Frontal cortex (tissue), 4 donors: ENCODE measurements at places on chromosomes 13 and 19. TPM values are rescaled to one million over a fixed set of nuclear protein-coding genes. Genes with fewer than 3 reads are reported as not detected.

DNA sequence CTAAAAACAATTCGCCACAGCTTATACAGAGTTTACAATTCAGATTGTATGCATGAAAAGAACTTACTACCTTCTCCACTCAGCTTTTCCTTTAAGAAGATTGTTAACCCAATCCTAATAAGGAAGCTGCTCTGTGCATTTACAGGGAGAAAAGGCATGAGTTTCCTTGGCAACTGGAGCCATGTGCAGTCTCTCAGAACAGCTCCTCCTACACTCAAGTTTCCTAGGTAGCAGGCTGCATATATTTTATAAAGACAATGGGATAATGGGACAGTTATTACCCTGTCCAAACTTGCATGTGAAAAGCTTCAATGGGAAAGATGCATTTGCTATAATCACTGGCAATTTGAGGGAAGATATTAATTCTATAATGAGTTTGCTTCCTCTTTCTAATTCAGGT is 125.5 kb upstream of the TRPC4 start:
- no peak for DNase-seq

GRCh38 chr19:55119053-55119452 is 1.6 kb upstream of the PPP1R12C start:
- DNase-seq, result no peak

GRCh38 chr19:35075202-35076025 is 33.9 kb downstream of the HPN start:
- no peak for DNase-seq

The SLC10A2 gene
- total RNA-seq, result under 0.01 TPM

The SIGLEC8 gene
- total RNA-seq, result 0.82 TPM

- DNase-seq, result no peak
Measured at GRCh38 chr13:43057653-43058317, 34.4 kb downstream of the DNAJC15 start.

- DNase-seq, result no peak
Measured at GRCh38 chr13:45817833-45818232, 33.7 kb downstream of the SIAH3 start.

DNA sequence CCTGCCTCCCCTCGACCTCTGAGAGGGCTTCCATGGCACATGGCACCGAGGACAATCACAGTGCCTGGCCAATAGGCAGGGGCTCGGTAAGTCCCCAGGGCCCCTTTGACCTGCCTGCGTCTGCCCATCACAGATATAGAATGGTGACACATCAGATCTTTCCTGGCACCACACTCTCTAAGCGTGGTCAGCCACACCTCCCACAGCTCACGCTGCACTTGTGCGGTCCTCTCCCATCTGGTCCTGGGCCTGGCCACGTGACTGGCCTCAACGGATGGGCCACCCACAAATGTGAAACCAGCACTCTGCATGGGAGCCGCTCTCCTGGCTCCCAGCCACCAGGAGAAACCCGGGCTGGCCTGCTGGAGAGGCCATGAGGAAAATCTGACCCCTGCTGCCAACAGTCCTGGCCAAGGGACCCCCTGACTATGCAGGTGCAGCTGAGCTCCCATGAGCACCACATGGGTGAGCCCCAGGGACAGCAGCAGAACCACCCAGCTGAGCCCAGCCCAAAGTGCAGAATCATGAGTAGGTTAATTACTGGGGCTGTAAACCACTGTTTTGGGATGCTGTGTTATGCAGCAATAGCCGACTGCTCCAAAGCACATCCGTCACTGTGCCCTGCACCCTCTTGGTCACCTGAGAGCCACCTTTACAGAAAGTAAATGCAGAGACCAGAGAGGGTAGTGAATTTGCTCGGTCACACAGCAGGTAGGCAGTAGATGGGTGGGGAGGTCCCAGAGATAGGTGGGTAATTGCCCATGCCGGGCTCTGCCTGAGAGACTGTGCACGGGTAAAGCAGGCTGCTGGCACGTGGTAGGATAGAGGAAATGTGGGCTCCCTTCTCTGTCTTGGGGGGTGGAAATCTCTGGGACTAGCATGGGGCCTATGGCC is 9.7 kb upstream of the MEF2B start:
- no peak for DNase-seq

DNA sequence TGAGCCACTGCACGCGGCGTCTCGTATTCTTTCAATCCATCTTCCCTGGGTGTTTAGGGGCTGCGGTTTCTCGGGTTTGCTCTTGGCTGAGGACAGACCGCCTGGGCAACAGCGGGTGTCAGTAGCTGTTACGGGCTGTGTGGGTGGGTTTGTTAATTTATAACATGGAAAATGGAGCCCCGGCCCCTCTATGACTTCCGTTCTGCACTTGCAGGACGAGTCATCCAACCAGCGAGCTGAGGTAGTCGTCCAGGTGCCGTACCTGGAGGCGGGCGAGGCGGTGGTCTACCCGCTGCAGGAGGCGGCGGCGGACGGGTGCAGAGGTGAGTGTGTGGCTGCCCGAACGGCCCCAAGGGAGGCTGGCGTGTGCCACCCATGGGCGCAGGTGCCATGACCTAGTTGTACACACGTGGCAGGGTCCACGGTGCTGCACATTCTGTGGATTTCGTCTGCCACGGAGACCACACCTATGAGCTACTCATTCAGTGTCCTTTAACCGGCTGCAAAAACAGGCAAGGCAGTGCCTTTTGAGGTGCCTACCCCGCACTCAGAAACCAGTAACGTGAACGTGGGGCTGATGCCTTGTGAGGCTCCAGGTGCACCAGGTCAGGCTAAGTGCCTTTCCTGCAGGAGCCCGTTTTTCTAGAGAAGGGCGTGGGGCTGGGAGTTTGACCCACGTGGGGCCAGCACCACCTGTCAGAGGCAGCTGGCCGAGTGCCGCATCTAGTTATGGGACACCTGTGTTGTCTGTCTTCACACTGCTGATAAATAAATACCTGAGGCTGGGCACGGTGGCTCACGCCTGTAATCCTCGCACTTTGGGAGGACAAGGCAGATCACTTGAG is 10.9 kb downstream of the POLR2E start:
- DNase-seq, result no peak

DNA sequence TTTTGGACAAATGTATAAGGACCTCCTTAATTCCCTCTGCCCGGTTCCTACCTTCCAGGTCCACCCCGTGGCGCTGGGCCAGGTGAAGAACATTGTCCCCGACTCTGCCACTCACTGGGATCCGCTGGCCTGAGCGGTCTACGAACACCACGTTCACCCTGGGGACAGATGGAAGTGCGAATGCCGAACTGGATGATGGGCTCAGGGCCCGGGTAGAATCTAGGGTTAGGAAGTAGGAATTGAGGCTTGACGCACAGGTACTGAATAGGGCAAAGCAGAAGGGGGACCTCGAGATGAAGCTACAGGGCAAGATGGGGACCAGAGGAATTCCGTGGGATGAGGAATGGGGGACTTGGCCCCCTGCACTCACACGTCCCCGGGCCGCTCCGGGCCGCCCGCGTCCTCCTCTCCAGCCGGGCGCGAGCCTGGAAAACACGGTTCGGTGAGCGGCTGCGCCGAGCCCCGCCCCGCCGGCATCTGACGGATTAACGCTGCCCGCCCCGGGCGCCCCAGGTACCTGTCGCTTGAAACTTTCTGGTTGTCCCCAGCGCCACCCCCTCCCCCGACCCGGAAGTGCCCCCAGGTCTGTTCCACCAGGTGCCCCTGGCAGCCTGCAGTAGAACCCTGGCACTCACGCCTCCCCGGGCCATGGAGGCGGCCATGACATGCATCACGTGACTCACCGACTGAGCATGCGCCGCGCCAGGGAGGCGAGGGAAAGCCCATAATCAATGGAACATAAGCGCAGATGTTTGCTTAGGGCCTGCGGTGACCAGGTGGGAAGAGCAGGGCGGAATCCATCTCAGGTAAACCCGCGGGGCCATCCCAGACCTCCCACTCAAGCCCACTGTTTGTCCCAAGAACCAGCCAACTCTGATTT is at the start of gene FDX2:
TSS of gene FDX2 (minus strand) at position 681 of the 880 bp plus-strand sequence. CDS start at position 662, 19 bp downstream.
- DNase-seq, result peak; percentile 95

DNA sequence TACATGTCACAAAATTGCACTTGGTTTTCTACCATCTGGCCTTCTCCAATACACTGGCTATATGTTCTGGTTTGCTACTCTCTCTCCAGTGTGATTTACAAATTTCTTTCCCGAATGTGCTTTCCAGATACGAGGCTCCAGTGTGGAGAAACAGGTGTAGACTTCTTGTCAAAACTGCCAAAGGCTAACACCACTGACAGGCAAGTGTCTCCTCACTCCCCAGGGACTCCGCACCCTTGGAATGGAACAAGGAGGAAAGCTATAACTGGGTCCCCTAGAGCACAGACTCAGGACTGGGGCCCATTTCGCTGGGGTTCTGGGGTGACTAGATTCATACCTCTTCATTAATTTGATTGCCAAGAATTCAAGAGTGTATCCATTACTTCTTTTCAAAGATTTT is 161.8 kb downstream of the FOXO1 start:
- DNase-seq, result no peak

The RFXAP gene
- 5.3 TPM for total RNA-seq

The PCDH8 gene
- total RNA-seq, result 72.2 TPM

DNA sequence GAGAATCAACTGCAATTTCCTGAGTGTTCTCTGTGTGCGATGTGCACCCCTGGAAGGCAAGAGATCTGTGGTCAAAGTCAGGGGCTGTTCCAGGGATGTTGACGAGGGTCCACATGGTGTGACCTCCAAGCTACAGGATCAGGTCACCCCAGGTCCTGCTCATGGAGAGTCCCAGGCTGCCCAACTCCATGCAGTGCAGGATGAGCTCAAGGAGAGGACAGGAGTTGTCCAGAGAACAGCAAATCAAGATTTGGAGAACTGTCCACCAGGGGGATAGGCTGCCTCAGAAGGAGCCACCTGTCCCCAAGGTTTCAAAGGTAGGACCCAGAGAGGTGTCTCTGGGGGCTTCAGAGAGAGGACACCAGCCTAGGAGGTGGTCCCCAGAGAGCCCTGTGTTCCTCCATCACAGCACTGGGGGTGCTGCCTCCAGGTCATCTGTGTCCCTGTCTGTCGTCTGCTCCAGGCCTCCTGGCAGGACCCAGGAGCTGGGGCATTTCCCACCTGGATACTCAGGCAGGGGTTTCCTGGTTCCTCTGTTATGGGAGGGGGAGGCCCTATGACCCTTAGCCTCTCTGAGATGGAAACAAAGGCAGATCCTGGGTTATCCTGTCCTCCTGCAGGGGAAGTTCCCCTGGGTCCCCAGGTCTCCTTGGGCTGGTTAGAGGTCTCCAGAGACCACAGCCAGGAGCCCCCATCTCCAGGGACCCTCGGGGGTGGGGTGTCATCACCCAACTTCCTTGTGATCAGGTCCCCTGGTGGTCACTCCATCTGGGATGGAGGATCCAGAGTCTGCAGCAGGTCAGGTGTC is 2.1 kb upstream of the CEACAM7 start:
- DNase-seq, result no peak

DNA sequence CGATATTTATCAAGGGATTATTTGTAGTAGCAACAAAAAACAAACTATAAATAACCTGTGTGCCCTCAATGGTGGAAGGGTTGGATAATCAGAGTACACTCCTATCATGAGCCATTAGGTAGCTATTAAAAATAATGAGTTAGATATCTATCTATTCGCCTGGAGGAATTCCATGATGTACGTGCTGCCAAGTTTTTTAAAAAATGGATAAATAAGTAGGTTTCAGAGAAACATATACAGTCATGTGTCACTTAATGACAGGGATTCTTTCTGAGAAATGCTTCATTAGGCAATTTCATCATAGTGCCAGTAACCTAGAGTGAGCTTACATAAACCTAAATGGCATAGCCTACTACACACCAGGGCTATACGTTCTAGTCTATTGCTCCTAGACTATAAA is 6.2 kb upstream of the OR1I1 start:
- no peak for DNase-seq

The NLRP5 gene
- total RNA-seq, result not detected

GRCh38 chr13:71082631-71083030 is 784.4 kb downstream of the DACH1 start:
- no peak for DNase-seq

The ADGRE3 gene
- not detected for total RNA-seq

DNA sequence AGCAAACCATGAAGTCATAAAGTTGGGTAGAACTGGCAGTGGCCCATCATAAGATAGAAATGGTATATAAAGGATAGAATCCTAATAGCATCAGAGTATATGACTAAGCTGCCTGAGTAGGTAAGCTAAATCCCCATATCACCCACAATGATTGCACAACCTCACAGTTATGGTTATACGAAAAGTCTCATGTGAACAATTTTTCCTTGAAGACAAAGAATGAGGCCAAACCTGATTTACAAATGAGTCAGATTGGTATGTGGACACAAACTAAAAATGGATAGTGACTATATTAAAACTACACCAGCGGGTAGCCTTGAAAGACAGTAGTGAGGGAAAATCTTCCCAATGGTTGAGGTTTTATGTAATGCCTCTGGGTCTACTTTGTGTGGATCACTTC is 40.9 kb upstream of the UFM1 start:
- no peak for DNase-seq

DNA sequence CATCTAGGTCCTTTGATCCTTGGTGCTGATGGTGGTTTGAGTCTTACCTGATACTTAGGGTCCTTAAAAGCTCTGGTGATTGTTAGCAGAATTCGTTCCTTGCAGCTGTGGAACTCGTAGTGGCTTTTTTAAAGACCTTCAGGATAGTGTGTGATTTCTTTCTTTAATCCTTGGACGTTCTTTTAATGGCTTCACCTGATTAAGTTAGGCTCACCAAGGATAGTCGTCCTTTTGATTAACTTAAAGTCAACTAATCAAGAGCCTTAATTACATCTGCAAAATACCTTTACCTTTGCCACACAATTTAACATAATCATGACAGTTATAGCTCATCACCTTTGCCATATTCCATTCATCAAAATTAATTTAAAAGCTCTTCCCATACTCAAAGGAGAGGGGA is 1807.7 kb downstream of the OLFM4 start:
- DNase-seq, result no peak
